SW 1271 (cell line): ENCODE measurements at places on chromosomes 5 and 9.

DNA sequence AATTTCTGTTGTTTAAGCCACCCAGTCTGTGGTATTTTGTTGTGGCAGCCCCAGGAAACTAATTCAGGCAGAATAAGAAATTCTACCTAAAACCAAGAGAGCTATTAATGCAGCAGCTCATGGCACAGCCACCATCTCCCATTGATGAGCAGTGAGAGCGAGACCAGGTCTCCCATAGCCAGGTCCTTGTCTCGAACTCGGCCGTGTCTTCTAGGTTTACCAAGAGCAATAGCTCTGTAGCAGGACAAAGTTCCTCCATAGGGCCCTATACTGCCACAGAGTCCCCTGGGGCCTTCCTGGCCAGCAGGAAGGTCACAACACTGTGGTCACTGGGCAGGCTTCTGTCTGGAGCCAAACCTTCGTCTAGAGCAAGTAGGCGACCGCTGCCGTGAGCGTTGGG lies 34.5 kb upstream of the TJP2 start:
- DNase-seq = no peak

GRCh38 chr9:110076894-110077725 lies 130.8 kb downstream of the C9orf152 start:
- no peak for DNase-seq

DNA sequence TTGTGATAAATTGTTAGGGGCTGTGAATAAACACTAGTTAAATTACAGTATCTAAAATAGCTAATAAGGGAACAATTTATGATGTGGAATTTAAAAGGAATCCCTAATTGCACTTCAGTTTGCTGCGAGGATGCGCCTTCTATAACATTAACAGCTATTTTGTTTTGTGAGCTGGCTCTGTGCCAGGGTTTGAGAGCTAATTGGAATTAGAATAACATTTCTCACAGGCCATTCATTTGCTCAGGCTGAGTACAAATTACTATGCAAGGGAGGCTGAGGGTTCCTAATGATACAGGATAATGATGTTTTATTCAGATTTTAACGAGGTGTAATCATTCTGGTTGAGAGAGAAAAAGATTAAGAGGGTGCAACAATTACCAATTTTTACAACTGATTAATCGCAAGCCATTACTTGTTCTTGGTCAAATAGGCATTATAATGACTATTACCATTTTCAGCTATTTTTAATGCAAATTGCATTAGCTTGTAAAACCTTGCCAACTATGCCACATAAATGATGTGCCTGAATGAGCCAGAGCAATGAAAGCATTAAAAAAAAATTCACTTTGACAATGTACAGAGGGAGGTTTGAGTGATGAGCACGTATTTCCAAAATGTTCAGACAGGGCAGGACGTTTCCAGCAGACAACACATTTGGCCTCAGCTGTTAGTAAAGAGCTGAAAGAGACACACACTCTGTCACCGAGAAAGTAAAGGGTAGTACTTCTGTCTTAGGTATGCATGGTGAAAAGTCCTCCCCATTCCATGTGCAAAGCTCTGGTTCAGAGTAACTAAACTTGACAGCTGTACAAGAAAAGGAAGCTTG lies 576.5 kb downstream of the TLE1 start:
- DNase-seq = no peak

DNA sequence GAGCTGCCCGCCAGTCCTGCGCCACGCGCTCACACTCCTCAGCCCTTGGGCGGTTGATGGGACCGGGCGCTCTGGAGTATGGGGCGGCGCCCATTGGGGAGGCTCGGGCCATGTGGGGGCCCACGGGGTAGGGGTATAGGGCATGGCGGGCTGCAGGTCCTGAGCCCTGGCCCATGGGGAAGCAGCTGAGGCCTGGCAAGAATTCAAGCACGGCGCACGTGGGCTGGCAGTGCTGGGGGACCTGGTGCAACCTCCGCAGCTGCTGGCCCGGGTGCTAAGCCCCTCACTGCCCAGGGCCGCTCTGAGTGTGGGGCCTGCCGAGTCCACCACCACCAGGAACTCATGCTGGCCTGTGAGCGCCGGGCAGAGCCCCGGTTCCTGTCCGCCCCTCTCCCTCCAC lies 229.6 kb upstream of the ZNF608 start:
- no peak for DNase-seq

DNA sequence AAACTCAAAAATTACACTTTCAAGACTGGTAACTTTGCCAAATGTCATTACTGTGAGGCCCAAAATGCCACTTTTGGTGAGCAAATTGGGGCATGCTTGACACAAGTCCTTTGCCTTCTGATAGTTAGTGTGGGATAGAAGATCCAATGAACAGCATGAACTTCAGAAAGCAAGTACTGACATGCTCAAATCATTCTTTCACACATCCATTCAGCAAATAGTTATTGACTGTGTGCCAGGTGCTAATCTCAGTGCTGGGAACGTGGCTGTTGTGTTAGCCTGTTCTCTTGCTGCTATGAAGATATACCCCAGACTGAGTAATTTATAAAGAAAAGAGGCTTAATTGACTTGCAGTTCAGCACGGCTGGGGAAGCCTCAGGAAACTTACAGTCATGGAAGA lies 247.0 kb downstream of the CHSY3 start:
- no peak for DNase-seq

- DNase-seq = no peak
Observed at GRCh38 chr9:136734837-136735496, 7.8 kb downstream of the LCN10 start.

GRCh38 chr5:37754976-37755375 lies 84.9 kb downstream of the GDNF start:
- DNase-seq = no peak

DNA sequence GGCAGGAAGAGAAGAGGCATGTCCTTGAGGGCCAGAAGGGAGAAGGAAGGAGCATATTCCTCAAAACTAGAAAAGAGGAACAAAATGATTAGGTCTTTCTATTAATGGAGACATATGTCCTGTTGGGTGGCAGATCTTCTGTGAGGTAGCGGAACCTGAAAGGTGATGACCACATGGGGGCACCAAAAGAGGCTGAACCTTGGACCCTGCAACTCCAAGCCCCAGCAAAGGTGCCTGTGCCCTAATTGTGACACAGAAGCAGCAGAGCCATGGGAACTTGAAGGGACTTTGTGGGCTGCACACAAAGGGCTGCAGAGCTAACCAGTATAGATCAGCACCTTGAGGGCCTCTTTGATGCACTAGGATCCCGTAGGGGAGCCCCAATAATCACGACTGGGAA lies 158.0 kb downstream of the BAAT start:
- no peak for DNase-seq

- DNase-seq = no peak
Observed at GRCh38 chr9:76528642-76529190, 69.7 kb downstream of the GCNT1 start.

- no peak for DNase-seq
Observed at GRCh38 chr5:180648658-180649296, 623 bp downstream of the FLT4 start.

DNA sequence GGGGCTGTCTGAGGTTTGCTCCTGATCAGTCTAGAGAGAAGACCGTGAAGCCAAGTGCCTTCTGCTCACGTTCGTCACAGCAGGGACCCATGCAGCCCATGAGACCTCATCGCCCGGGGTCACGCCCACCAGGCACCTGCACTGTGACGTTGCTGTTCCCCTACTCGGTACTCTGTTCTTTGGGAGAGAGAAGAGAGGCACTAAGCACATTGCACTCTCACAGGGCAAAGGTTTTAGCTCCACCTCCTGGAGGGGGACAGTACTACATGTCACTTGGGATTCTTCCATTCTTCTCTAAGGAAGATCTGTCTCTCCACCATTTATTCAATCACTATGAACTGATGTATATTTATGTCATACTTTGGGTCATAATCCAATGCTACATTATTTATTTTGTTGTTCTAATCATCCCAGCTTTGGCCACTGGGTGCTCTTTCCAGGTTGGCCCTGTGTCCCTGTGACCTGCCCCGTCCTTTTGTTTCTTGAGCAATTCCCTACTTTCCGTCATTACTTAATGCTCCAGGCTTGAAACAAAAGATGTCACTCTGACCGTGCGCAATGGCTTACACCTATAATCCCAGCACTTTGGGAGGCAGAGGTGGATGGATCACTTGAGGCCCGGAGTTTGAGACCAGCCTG lies 31.4 kb upstream of the BRD3 start:
- peak; percentile 52 for DNase-seq

- DNase-seq = no peak
Observed at GRCh38 chr5:148156609-148157008, 11.7 kb upstream of the SPINK14 start.

- no peak for DNase-seq
Observed at GRCh38 chr9:114266969-114267368, 55.9 kb upstream of the ORM1 start.

- DNase-seq = peak; percentile 46
Observed at GRCh38 chr5:102715082-102715807, 39.9 kb upstream of the PAM start.

GRCh38 chr5:126972062-126972895 lies 58.1 kb downstream of the MARCHF3 start:
- no peak for DNase-seq
